Natural killer cell (primary cell): ENCODE measurements at places on chromosomes 1 and 21.

DNA sequence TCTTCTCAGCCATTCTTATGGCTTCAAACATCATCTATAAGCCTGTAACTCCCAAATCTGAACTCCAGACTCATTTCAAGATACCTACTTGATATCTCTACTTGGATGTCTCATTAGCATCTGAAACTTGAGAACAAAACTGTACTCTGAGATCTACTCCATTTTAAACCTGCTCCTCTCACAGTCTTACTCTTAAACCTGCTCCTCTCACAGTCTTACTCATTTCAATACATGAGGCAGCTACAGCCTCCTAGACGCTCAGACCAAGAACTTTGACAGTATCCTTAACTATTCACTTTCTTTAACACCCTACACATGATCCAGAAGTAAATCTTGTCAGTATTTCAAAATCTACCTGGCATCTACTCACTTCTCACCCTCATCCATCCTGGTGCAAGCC, 54.3 kb downstream of the NBPF6 start:
- DNase-seq = no peak

GRCh38 chr21:37742532-37742931, 173.7 kb downstream of the KCNJ6 start:
- no peak for DNase-seq

GRCh38 chr1:247273013-247273412, 17.1 kb downstream of the VN1R5 start:
- no peak for DNase-seq

- no peak for DNase-seq
Measured at GRCh38 chr1:230516889-230517288, 90.8 kb upstream of the PGBD5 start.

DNA sequence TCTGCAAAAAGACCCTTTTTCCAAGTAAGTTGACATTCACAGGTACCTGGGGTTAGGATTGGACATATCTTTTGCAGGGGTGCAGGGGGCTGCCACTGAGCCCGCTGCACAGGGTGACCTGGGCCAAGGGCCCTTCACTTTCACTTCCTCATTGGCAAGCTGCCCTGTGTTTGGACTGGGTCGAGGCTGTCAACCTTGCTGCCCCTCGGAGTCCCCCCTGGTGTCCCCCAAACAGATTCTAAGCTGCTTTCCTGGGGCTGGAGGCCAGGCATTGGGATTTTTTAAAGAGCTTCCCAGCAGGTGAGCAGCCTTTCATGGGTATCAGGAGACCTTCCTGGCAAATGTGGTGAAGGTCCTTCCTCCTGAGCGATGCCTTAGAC, 7.9 kb upstream of the UMODL1 start:
- peak; percentile 61 for DNase-seq

DNA sequence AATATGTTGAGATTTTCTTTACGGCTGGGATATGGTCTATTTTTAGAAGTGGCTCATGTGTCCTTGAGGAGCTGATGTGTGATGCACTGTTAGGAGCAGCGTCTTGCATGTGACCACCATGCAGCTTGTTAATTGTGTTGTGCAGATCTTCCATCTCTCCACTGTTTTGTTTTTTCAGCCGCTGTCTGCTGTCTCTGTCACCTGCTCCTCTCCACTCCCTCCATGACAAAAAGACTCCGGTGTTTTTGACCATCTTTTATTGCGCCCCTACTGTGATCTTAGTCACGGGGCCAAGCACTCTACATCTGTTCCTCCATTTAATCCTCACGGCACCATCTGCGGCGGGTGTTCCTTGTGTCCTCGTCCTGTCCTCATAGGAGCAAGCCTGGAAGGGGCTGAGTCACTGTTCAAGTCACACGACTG, 51.8 kb downstream of the ADARB1 start:
- DNase-seq = no peak

GRCh38 chr1:213275293-213275692, 224.3 kb downstream of the RPS6KC1 start:
- no peak for DNase-seq

GRCh38 chr1:153505576-153505975, 30.2 kb downstream of the S100A6 start:
- DNase-seq = no peak

- no peak for DNase-seq
Measured at GRCh38 chr1:204327359-204327758, 32.4 kb downstream of the PLEKHA6 start.

DNA sequence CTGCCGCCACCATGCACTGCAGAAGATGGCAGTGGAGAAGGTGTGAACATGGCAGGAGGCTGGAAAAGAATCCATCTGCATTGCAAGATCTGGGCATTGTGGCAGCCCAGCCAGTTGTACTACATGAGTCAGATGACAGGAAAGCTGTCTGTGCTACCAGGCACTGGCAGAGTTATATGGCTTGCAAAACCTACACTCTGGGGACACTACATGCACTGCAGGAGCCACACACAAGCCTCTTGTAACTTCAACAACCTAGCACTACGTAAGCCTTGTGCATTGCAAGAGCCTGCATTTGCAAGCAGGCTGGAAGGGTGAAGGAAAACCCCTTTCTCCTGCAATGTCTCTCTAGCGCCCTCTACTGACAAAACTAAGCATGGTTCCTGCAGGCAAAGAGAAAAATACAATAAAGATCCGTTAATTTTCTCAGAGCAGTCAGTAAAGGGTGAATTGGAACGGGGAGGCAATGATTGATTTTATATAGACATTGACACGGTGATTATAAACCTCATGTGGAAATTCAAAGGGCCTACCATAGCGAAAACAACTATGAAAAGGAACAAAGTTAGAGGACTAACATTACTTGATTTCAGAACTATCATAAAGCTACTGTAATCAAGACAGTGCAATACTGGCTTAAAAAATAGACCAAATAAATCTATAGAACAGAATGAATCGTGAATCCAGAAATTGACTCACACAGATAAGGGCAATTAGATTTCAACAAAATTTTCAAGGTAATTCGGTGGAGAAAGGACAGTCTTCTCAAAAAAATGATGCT, 26.2 kb upstream of the DYNLT5 start:
- peak; percentile 84 for DNase-seq

GRCh38 chr1:29984862-29985605, 738.4 kb downstream of the MATN1 start:
- DNase-seq = no peak

DNA sequence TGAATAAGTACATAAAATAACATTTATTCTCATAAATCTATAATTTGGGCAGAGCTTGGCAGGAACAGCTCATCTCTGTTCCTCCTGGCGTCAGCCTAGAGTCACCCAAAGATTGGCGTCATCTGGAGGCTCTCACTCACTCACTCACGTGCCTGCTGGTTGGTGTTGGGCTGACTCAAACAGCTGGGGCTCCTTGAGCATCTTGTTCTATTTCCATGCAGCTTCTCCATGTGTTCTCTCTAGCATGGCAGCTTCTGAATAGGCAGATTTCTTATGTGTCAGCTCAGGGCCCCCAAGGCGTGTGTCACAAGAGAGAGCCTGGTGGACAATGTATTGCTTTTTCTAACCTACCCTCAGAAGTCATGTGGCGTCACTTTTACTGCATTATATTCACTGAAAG, 70.6 kb upstream of the RAB3GAP2 start:
- no peak for DNase-seq

- no peak for DNase-seq
Measured at GRCh38 chr1:172777767-172778166, 118.9 kb downstream of the FASLG start.

DNA sequence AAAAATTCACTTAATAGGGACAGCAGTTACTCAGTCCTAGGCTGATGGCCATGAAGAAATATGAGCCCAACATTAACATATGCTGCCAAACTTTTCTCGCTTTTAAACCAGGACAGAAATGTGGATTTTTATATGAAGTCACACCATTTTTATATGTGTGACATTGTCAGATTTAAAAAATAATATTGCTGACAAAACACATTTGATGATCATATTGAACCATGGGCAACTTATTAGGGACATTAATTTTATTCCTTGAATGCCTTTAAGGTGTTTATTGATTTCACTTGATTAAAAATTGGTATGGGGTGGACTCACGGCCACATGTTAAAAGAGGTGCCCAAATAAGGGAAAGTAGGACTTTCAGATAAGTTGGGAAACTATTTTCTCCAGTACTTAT, 58.6 kb downstream of the RPRD2 start:
- DNase-seq = no peak

DNA sequence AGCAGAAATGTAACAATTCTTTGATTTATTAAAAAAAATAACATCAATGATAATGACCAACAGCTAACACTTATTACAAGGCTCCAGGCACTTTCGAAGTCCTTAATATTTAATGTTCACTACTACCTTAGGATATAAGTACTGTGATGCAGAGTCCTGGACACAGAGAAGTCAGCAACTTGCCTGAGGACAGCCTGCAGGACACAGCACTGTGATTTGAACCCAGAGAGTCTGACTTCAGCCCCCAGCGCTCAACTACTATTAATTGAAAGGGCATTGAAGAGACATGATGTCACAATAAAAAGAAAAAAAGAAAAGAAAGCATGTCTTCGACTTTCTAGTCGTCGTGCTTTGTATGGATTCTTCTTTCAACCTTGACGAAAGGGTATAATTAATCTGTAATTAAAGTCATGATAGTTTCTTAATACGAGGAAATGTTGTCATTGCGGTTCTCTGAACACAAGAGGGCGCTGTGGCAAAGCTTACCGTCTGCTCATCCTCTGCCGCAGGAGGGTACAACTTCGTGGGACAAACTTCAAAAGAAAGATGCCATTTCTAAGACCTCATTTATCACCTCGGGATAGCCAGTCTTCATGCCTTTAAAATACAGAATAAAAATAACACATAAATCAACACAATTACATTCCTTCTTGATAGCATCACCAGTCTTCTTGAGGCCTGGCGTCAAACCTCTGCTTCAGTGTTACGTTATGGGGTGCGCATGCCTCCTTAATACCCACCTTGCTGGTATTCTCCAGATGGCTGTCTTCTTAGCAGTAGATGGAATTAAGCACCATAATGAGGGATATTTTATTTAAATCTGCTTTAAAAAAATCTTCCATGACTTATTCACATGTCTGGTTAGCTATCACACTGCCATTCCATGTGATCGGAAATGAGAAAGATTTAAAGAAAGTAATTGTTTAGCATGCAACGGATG, 240.1 kb downstream of the DISC1 start:
- DNase-seq = peak; percentile 43

- peak; percentile 53 for DNase-seq
Measured at GRCh38 chr1:154975409-154976059, 1.1 kb downstream of the CKS1B start.

- DNase-seq = no peak
Measured at GRCh38 chr1:8213136-8213535, 104.8 kb upstream of the SLC45A1 start.

GRCh38 chr1:30968220-30968971, 59.8 kb upstream of the SDC3 start:
- DNase-seq = no peak
